ENCODE measurements at places on chromosomes 6 and 20.
A peak's percentile ranks its signal among the peaks of the same experiment; 100 is the strongest.

DNA sequence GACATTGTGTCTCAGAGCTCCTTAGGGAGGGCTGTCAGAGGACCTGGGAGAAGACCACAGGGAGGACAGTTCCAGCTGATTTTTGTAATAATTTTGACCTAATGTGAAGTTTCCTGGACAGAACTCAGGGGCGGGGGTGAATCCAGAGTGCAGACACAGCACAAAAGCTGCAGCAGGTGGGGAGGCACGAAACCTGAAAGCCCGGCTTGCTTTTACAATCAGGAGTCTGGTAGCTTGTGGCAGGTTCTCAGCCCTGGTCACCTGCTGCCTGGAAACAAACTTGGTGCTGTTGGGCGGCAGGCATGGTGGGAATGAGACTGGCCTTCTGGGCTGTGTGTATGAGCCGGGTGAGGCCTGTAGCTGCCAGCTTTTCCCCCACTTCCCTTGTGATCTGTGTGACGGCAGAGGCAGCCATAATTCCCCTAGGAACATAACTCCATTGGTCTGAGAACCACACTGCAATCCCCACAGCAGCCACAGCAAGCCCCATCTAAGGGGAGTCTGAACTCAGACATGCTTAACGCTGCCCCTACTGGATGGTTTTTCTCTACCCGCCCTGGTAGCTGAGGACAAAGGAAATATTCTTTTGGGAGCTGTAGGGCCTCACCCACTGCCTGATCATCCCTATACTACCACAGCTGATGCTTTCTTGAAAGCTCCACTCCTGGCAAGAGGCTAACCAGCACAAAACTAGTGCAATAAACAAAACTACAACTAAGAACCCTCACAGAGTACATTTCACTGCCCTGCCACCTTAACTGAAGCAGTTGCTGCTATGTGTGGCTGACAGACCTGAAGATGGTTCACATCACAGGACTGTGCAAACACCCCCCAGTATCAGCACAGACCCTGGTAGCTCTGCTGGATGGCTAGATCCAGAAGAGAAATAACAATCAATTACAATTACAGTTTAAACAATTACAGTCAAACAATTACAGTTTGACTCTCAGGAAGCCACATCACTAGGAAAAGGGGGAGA lies 1055.1 kb upstream of the GJE1 start:
- peak; percentile 34 for DNase-seq

DNA sequence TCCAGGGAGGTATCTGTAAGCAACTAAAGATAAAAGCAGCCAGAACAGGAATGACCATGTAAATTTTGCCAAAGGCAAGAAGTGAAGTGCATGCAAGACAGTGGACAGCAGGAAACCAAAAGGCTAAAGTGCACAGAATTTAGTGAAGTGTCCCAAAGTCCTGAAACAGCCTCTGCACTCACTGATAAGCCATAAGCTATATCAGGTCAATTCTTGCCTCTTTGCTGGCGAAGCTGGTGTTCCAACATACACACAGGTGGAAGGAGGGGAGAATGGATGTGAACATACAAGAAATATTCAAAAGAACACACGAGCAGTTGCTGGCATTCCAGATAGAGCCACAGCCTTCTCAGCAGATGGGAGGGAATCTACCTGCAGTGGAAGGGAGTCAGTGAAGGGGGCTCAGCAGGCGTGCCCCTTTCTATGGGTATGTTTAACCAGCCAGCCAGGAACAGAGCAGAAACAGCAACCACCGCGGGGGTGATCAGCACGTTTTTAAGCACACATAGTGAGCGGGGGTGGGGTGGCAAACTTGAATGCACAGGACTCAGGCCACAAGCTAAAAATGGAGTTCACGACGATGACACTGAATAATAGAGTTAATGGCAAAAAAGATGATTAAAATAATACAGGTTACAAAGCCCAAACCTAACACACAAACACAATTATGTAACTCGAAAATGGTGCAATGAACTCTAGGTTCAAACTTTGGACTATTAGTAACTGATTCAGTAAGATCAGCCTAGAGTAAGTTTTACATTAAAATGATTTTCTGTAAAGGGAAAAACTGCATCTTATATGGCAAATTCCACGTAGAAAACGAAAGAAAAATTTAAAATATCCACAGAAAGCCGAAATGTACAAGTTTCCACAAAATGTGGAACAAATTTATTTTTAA lies 1.2 kb downstream of the ECI2 start:
- DNase-seq = peak; percentile 41

GRCh38 chr6:4319981-4320683 lies 184.8 kb upstream of the ECI2 start:
- DNase-seq = peak; percentile 72

GRCh38 chr6:140045116-140045515 lies 670.7 kb upstream of the CITED2 start:
- no peak for DNase-seq

DNA sequence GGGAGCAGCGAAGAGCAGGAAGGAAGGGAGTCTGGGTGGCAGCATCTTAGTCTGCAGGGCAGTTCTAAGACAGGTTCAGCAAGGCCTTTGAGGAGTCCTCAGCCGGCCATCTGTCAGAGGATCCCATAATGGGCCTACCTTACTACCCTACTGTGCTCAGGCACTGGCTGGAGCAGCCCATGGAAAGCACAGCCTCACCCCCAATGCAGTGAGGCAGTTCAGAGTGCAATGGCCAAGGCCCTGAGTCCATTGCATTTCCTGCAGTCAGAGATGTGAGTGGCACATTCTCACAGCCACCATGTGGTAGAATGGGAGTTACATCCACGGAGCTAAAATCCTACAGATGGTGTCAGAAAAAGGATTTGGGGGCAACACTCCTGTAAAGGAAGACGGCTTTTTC lies 19.4 kb upstream of the OVOL2 start:
- DNase-seq = no peak

DNA sequence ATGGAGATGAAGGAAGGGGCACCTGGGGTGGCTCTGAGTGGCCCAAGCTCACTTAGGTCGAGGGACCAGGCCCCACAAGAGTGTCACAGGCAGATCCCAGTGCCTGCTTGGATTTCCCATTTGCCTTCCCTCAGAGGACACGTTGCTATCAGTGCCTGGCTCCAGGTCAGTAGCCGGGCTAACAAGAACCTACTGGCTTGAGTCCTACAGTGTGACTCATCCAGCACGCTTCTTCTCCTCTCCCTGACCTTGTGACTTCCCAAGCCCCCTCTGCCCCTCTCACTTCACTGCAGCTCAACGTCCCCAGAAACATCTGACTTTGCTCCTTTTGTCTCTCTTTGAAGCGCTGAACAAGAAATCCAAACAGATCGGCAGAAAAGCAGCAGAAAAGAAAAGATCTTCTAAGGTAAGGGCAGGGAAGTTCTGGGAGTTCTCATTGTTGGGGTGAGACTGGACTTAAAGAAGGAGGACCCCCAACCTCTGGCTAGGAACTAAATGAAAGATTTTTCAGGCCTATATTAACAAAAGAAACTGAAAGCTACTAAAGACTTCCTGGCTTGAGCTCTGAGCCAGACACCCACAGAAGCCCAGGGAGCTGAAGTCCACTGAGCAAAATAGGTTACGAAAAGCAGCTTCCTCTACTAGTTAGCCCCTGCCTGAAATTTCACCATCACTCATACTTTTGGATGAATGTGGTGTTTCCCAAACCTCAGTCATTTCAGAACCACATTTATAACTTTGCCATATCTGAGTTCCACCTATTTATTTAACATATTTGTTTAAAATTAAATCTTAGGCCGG lies 21.5 kb downstream of the ASIP start:
- DNase-seq = no peak

GRCh38 chr6:139490482-139490881 lies 116.0 kb upstream of the CITED2 start:
- peak; percentile 36 for DNase-seq

DNA sequence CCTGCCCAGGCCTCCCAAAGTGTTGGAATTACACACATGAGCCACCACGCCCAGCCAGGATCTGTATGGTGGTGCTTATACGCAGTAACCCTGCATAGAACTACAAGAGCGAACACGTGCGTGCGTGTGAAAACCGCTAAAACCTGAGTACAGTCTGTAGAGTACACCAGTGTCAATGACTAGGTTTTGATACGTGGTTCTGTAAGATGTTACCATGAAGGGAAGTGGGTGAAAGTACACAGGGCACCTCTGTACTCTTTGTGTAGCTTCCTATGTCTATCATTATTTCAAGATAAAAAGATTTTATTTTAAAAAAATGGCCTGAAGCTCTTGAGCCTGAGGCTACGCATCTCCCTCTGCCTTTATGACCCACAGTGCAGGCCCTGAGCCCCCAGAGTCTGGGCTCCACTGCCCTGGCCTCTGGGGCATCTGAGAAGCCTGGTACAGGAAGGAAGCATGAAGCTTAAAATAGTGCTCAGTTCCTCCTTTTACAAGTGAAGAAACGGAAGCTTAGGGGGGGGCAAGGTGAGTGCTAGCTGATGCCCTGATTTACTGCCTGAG lies 21.6 kb downstream of the LY86 start:
- DNase-seq = peak; percentile 71

DNA sequence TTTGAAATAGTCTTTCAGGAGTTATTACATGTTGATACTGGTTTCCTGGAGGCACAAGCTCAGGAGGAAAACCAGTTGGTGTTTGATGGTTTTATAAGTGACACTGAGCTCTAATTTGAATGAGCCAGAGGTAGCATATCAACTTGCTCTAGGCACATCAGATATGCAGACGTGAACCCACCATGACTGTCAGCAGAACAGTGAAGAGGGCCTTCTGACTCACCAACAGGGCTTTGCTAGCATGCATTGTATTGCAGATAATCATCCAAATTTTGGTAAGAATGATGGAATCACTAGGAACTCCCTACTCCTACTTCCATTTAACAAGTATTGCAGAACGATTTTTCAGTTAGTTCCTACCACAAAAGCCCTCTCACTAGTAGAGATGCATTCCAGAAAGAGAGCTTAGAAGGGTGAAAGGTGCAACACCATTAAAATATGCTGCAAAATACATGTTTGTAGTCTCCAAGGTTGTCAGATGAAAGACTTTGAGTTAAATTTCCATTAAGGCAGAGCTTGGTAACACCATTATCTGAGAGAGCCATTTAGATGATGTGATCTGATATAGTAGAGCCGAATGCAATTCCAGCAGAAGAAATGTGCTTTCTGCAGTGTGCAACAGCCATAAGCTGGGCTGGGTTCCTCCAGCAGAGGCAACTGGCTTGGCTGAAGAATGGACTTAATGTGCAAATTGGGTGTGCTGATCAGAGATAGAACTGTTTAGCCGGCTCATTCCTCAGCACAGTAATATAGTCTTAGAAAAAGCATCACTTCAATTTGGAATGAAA lies 968.7 kb upstream of the ADGRB3 start:
- DNase-seq = no peak

DNA sequence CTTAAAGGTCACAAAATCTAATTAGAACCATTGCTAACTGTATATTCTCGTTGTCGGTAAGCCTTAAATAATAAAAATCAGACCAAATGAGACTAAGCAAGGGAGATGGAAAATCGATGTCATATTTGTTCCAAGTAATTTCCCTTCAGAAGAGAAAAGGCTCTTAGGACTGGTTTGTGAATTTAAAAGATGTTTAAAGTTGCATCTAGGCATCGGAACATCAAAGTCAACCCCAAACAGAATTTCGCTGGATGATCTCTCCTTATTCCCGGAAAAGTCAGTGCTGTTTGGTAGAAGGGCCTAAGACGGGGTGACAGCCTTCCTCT lies 63.8 kb downstream of the NPEPL1 start:
- no peak for DNase-seq

- DNase-seq = peak; percentile 77
Measured at GRCh38 chr20:50625986-50626677, 65.2 kb downstream of the RIPOR3 start.

- DNase-seq = no peak
Measured at GRCh38 chr6:168683621-168684020, 242.6 kb downstream of the SMOC2 start.

DNA sequence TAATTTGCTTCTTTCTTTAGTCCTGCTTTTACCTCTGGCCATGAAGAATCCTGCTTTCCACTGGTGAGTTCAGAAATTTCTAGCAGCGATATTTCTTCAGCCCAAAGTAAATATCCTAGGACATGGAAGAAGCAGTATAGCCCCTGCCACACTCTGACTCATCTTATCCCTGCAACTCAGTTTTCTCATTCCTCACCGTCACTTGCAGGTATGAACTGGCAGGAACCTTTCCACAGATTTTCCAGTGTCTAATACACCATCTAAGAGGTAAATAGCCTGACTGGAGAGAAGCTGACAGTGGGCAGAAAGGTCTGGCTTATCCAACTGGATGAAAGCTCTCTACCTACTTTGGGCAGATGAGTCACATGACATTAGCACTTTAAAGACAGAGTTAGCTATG lies 816.7 kb upstream of the FLRT3 start:
- DNase-seq = no peak

- peak; percentile 61 for DNase-seq
Measured at GRCh38 chr20:34825530-34826362, at the start of gene NCOA6. TSS of gene NCOA6 (minus strand) at chr20:34825651. CDS start at chr20:34782355, 43,296 bp downstream.

DNA sequence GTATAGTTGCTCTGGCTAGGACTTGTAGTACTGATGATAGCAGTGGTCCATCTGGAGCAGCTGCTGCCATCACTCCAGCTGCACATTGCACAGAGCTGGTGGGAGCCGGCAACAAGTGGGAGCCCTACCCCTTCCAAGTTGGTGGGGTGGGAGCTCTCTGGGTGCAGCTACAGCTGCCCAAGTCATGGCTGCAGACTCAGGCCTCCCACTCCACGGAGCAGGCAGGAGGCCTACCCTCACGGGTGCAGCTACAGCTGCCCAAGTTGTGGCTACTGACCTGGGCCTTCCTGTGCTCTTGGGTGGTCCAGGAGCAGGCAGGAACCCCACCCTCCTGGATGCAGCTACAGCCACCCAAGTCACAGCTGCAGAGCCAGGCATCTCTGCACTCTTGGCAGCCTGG lies 32.1 kb upstream of the ASIP start:
- no peak for DNase-seq

DNA sequence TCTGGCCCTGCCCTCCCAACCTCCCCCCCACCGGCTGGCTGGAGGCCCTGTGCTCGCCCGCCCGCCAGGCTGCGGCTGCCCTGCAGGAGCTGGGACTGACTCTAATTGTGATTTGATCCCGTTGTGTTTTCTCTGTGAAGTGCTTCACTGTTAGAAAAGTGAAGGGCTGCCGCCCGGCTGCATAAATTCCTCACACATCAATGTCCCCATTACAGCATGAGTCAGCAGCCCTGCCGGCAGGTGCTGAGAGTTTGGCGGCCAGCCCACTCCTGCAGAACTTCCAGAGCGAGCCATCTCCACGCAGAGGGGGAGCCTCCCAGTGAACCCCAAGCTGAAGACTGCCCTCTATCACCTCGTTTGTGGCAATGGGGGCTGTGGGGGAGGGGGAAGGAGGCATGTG lies 137.9 kb downstream of the DLL1 start:
- peak; percentile 39 for DNase-seq

- DNase-seq = no peak
Measured at GRCh38 chr6:165988302-165988756, 179.3 kb downstream of the TBXT start.

- no peak for DNase-seq
Measured at GRCh38 chr6:103042336-103042735, 1648.8 kb downstream of the GRIK2 start.

DNA sequence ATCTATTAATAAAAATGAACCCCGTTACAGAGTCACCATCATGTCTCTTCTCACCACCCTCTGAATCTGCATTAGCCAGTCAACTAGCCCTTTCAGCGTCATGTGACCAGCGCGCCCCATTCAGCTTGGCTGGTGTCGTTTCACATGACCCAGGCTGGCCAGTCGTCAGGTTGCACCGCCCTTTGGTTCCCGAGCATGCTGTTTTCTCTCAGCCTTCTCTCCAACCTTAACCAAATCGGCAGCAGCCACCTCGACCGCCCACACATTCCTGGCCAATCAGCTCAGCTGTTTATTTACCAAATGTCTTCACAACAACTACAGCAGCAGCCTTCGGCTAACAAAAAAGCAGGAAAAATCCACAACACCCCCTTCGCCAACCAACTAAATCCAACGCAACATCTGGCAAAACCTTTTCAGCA lies 5.6 kb downstream of the SRSF3 start:
- no peak for DNase-seq
